ENCODE measurements at places on chromosomes 3 and 15. TPM values are rescaled to one million over a fixed set of nuclear protein-coding genes. Genes with fewer than 3 reads are reported as not detected.
A peak's percentile ranks its signal among the peaks of the same experiment; 100 is the strongest.

DNA sequence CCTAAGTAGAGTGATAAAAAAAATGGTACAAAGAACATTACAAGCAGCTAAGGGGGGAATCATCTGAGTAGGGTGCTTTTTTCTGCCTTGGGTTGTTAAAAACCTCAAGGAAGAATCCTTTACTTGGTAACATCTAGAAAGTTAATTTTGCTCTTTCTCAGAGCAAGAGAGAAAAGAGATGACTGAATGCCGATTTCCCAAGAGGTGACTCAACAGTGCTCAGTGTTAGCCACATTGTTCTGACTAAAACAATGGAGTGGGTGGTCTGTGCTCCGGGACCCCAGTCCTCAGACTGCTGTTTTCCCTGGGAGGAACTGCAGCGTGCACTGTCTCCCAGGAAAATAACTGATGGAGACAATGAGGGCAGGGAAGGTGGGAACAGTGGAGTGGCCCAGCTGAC is 41.1 kb upstream of the RASGRP1 start:
- no peak overlapping the region for H3K27ac ChIP-seq
- H3K36me3 ChIP-seq = peaks cover 6% of the 10 kb centered on the region
- H3K27me3 ChIP-seq = no peaks in the 10 kb centered on the region
- H3K4me1 ChIP-seq = peaks cover 48% of the 10 kb centered on the region

- H3K4me3 ChIP-seq = no peak overlapping the region
- H3K36me3 ChIP-seq = no peaks in the 10 kb centered on the region
- H3K27me3 ChIP-seq = no peaks in the 10 kb centered on the region
- H3K27ac ChIP-seq = peak overlapping the region; percentile 58
- DNase-seq = no peak
- peaks cover 95% of the 10 kb centered on the region for H3K4me1 ChIP-seq
Observed at GRCh38 chr3:14428087-14429033, 26.0 kb downstream of the SLC6A6 start.

DNA sequence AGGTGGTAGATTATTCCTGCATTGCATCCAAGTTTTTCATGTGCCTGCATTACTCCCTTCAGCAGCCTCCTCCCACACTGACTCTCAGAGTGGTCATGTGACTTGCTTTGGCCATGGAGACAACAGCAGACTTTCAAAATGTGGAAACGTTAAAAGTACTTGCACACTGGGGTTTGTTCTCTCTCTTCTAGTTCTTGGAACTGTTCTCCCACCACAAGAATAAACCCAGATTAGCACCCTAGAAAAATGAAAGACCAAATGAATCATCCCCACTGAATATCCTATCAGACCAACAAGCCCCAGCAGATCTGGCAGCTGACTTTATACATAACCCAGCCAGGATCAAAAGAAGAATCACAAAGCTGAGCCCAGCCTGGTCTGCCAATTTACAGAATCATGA is 398.5 kb downstream of the VPS13C start:
- no peaks in the 10 kb centered on the region for H3K4me1 ChIP-seq
- H3K27me3 ChIP-seq = peaks cover 18% of the 10 kb centered on the region
- DNase-seq = no peak
- H3K27ac ChIP-seq = no peak overlapping the region
- H3K4me3 ChIP-seq = no peak overlapping the region

- no peaks in the 10 kb centered on the region for H3K4me1 ChIP-seq
- DNase-seq = no peak
- no peak overlapping the region for H3K27ac ChIP-seq
- H3K4me3 ChIP-seq = no peak overlapping the region
- no peaks in the 10 kb centered on the region for H3K36me3 ChIP-seq
Observed at GRCh38 chr15:100932676-100933348, 13.7 kb downstream of the LRRK1 start.

DNA sequence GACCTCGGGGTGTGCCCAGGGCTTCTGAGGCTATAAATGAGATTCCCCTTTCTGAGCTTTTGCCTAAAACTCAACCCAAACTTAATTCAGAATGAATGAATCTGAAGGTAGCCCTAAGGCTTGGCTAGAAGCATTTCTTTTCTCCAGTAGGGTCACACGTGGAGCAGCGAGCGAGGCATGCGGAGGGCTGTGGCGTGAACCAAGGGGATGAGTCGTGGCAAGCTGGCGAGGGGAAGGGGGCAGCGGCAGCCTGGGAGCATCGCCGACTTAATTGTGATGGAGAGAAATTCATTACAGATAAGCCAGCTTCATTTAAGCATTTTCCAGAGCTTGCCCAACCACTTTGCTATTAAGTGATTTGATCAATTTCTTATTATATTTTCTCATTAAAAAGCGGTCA is 79.9 kb downstream of the CHSY1 start:
- H3K36me3 ChIP-seq = peaks cover 27% of the 10 kb centered on the region
- H3K27me3 ChIP-seq = no peaks in the 10 kb centered on the region
- no peak for DNase-seq
- H3K4me3 ChIP-seq = no peak overlapping the region

GRCh38 chr15:50432230-50432629 is 8.0 kb downstream of the USP8 start:
- H3K4me3 ChIP-seq = no peak overlapping the region
- no peak for DNase-seq
- no peaks in the 10 kb centered on the region for H3K27me3 ChIP-seq

GRCh38 chr3:128910006-128910405 is 30.6 kb downstream of the ACAD9 start:
- no peak overlapping the region for H3K4me3 ChIP-seq
- H3K27me3 ChIP-seq = no peaks in the 10 kb centered on the region
- no peaks in the 10 kb centered on the region for H3K4me1 ChIP-seq

- no peaks in the 10 kb centered on the region for H3K4me1 ChIP-seq
- no peak overlapping the region for H3K4me3 ChIP-seq
- no peak overlapping the region for H3K27ac ChIP-seq
- peaks cover 3% of the 10 kb centered on the region for H3K27me3 ChIP-seq
- no peaks in the 10 kb centered on the region for H3K36me3 ChIP-seq
- no peak for DNase-seq
Observed at GRCh38 chr15:98592136-98592535, 56.2 kb upstream of the IGF1R start.

DNA sequence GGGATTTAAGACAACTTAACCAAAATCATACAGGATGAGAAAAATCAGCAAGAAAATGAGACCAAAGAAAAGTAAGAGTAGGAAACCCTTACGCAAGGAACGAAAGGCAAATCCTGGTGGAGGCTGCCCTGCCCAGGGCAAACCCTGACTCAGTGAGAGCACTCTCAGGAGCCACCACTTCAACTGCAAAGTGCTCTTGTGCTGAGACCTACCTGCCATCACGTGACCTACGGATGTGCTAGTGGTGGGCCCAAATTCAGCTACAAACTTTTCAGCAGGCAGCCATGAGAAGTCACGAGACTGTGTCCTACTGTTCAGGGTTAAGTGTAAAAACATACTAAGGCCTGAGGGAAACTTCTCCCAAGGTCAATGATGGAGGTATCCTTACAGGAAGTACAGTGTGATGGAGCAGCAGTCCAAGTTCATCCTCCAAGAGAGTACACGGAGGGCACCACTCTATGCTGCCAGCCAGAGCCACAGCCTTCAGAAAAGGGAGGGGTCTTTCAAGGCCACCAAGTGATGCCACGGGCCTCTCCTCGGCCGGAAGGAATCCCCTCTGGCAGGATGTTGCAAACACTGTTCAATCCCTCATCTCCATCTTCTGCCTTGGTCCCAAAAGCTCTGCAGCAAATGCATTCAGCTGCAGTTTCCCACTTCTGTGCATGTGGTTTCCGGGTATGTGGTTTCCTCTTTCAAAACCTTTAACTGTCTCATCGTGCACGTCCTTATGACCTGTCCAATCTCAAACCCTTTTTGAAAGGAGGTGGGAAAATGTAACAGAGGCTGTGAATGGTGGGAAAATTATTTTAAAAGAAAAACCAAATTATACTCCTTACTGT is 9.5 kb downstream of the CHSY1 start:
- DNase-seq = peak; percentile 91
- H3K27ac ChIP-seq = peak overlapping the region; percentile 91
- peaks cover 94% of the 10 kb centered on the region for H3K4me1 ChIP-seq

GRCh38 chr3:139353920-139354556 is 10.2 kb downstream of the MRPS22 start:
- no peak for DNase-seq
- no peak overlapping the region for H3K4me3 ChIP-seq
- H3K27ac ChIP-seq = no peak overlapping the region
- peaks cover 24% of the 10 kb centered on the region for H3K4me1 ChIP-seq
- H3K27me3 ChIP-seq = no peaks in the 10 kb centered on the region

- H3K36me3 ChIP-seq = no peaks in the 10 kb centered on the region
- DNase-seq = no peak
- no peak overlapping the region for H3K4me3 ChIP-seq
- no peak overlapping the region for H3K27ac ChIP-seq
Observed at GRCh38 chr3:8972639-8973038, 9.4 kb upstream of the RAD18 start.

GRCh38 chr3:197371591-197372046 is 73.2 kb upstream of the DLG1 start:
- no peaks in the 10 kb centered on the region for H3K4me1 ChIP-seq
- H3K36me3 ChIP-seq = no peaks in the 10 kb centered on the region
- no peak overlapping the region for H3K27ac ChIP-seq
- peaks cover 40% of the 10 kb centered on the region for H3K27me3 ChIP-seq

DNA sequence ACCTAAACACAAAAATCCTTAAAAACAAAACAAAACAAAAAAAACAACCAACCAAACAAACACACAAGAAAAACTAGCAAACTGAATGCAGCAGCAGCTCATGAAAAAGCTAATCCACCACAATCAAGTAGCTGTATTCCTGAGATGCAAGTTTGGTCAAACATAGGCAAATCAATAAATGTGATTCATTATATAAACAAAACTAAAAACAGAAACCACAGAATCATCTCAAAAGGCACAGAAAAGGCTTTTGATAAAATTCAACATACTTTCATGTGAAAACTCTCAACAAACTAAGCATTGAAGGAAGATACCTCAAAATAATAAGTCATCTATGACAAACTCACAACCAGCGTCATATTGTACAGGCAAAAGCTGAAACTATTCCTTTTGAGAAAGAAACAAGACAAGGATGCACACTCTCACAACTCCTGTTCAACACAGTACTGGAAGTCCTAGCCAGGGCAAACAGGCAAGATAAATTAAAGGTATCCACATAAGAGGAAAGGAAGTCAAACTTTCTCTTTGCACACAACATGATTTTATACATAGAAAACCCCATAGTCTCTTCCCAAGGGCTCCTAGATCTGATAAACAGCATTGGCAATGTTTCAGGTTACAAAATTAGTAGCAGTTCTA is 495.1 kb upstream of the SGO1 start:
- H3K36me3 ChIP-seq = no peaks in the 10 kb centered on the region
- no peaks in the 10 kb centered on the region for H3K27me3 ChIP-seq
- DNase-seq = no peak
- no peak overlapping the region for H3K27ac ChIP-seq
- H3K4me1 ChIP-seq = no peaks in the 10 kb centered on the region
- H3K4me3 ChIP-seq = no peak overlapping the region

GRCh38 chr15:28923726-28924280 is 38.0 kb downstream of the APBA2 start:
- no peak overlapping the region for H3K4me3 ChIP-seq
- peaks cover 52% of the 10 kb centered on the region for H3K4me1 ChIP-seq
- H3K27me3 ChIP-seq = peaks cover 3% of the 10 kb centered on the region

GRCh38 chr15:62060113-62060895 is at the start of gene VPS13C:
Gene VPS13C, minus strand, starts transcription at chr15:62060447. Its CDS starts 73 bp downstream, at chr15:62060374.
- peaks cover 32% of the 10 kb centered on the region for H3K4me1 ChIP-seq
- H3K27ac ChIP-seq = peak within 1 kb of the TSS; percentile 94
- peak; percentile 95 for DNase-seq
- H3K27me3 ChIP-seq = peaks cover 8% of the 10 kb centered on the region
- peak within 1 kb of the TSS; percentile 97 for H3K4me3 ChIP-seq

- H3K27me3 ChIP-seq = no peaks in the 10 kb centered on the region
- no peak for DNase-seq
- H3K36me3 ChIP-seq = no peaks in the 10 kb centered on the region
- H3K27ac ChIP-seq = no peak overlapping the region
- H3K4me1 ChIP-seq = no peaks in the 10 kb centered on the region
Observed at GRCh38 chr3:139953131-139953910, 18.3 kb downstream of the CLSTN2 start.

- no peaks in the 10 kb centered on the region for H3K27me3 ChIP-seq
- H3K27ac ChIP-seq = no peak overlapping the region
- H3K4me1 ChIP-seq = no peaks in the 10 kb centered on the region
- no peak overlapping the region for H3K4me3 ChIP-seq
- H3K36me3 ChIP-seq = peaks cover 3% of the 10 kb centered on the region
- no peak for DNase-seq
Observed at GRCh38 chr15:39657668-39658067, 76.8 kb downstream of the THBS1 start.

DNA sequence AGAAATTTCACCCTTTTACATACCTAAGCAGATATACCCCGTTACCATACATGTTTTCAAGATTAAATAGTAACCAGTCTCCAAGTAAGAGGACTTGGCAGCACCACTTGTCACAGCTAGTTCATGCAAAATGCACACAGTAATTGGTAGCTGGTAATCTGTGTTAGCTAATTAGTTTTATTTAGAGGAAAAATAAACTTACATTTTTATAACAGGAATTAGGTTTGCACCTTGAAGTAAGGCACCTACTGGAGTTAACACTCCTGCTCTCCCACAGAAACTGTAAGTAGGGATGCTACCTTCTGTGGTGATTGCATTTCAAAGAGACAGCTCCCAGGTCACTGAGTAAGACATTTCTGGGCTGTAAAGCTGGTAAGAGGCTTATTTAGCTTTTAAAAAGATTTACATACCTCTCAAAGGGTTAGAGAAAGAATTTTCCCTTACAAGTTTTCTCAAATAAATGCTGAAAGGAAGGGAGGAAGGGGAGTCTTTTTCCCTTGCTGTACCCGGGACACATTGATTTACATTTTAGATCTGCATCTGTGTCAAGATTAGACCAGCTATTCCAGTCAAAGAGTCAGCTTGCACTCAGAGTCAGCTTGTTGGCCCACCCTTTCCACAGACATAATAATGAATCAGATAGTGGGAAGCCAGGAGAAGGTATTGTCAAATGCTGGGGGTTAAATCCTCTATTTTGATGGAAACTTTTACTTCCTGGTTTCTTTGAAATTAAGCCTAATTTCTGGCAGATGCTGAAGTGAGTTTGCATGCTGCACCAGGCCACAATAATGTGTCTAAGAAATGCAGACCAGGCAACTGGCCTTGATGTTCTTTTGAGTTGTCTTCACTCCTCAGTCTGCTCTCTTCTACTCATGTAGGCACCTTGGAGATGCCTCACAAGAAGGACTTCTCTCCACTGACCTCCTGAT is 77.6 kb upstream of the CHD2 start:
- peaks cover 53% of the 10 kb centered on the region for H3K4me1 ChIP-seq
- H3K27ac ChIP-seq = peak overlapping the region; percentile 52
- peak overlapping the region; percentile 47 for H3K4me3 ChIP-seq
- no peaks in the 10 kb centered on the region for H3K27me3 ChIP-seq
- no peak for DNase-seq

- no peak overlapping the region for H3K4me3 ChIP-seq
- H3K36me3 ChIP-seq = peaks cover 3% of the 10 kb centered on the region
Observed at GRCh38 chr3:177464392-177465256, 267.3 kb upstream of the TBL1XR1 start.

GRCh38 chr15:85711580-85712192 is 83.0 kb downstream of the KLHL25 start:
- H3K4me3 ChIP-seq = no peak overlapping the region
- H3K4me1 ChIP-seq = peaks cover 54% of the 10 kb centered on the region
- no peak for DNase-seq

- no peak overlapping the region for H3K27ac ChIP-seq
- no peak for DNase-seq
- H3K36me3 ChIP-seq = no peaks in the 10 kb centered on the region
Observed at GRCh38 chr3:104642827-104643226, 723.9 kb upstream of the ALCAM start.

Gene SLC22A14
- total RNA-seq = not detected

Gene GPR27
- 2.3 TPM for total RNA-seq

Gene KBTBD8
- total RNA-seq = 19.2 TPM

Gene MYNN
- total RNA-seq = 16.9 TPM

Gene SLC2A2
- total RNA-seq = not detected

Gene TMEM207
- total RNA-seq = not detected

Gene FAM107A
- total RNA-seq = not detected

Gene CTNNB1
- 214 TPM for total RNA-seq

Gene PLCH1
- 0.26 TPM for total RNA-seq

Measured in activated CD8-positive, alpha-beta memory T cell treated with anti-CD3 and anti-CD28 coated beads, Interleukin-2, amount 10 ng/mL, durations not matched to agents 7 days and 5 days (primary cell).